Airway epithelial cell (primary cell): ENCODE measurements at places on chromosomes 1 and 21. TPM values are rescaled to one million over a fixed set of nuclear protein-coding genes. Genes with fewer than 3 reads are reported as not detected.

ATAD3C gene
- 0.14 TPM in 1 of 2 replicates, not detected in the other for total RNA-seq

TMEM81 gene
- total RNA-seq, result 0.78 and 1.9 TPM in 2 replicates

IRF6 gene
- total RNA-seq, result 144 and 195 TPM in 2 replicates

C1orf141 gene
- not detected in 2 replicates for total RNA-seq

RIPK4 gene
- 41.0 and 44.5 TPM in 2 replicates for total RNA-seq

CFHR1 gene
- not detected in 2 replicates for total RNA-seq

KRTAP13-4 gene
- not detected in 2 replicates for total RNA-seq

LRRC38 gene
- not detected in 2 replicates for total RNA-seq

RHEX gene
- not detected in 2 replicates for total RNA-seq

MRAP gene
- total RNA-seq, result not detected in 2 replicates

DSCAM gene
- total RNA-seq, result 0.14 and 0.23 TPM in 2 replicates

GNAT2 gene
- 0.14 and 0.21 TPM in 2 replicates for total RNA-seq

PCP4 gene
- not detected in 2 replicates for total RNA-seq

C1orf94 gene
- not detected in 2 replicates for total RNA-seq

LMOD1 gene
- total RNA-seq, result not detected in 2 replicates

PLA2G2F gene
- not detected in 2 replicates for total RNA-seq

AMY1A gene
- total RNA-seq, result not detected in 2 replicates

FCRL4 gene
- not detected in 2 replicates for total RNA-seq

CREB3L4 gene
- 9.4 and 12.8 TPM in 2 replicates for total RNA-seq

LCE1D gene
- not detected in 2 replicates for total RNA-seq

TXLNA gene
- 29.5 and 39.8 TPM in 2 replicates for total RNA-seq

NCF2 gene
- total RNA-seq, result 13.6 and 34.7 TPM in 2 replicates

GUCA2A gene
- total RNA-seq, result not detected in 2 replicates

C1QA gene
- not detected in 2 replicates for total RNA-seq

OR2T10 gene
- total RNA-seq, result not detected in 2 replicates

ORC1 gene
- total RNA-seq, result 14.0 and 15.3 TPM in 2 replicates

ARF1 gene
- total RNA-seq, result 302 and 424 TPM in 2 replicates

SIK1 gene
- 9.8 and 12.0 TPM in 2 replicates for total RNA-seq

LCE1B gene
- not detected in 2 replicates for total RNA-seq

C1orf226 gene
- 0.46 and 1.1 TPM in 2 replicates for total RNA-seq

LAD1 gene
- 244 and 293 TPM in 2 replicates for total RNA-seq

SMG5 gene
- 40.6 and 40.8 TPM in 2 replicates for total RNA-seq

RCSD1 gene
- total RNA-seq, result not detected in 2 replicates

NTNG1 gene
- total RNA-seq, result 1.3 TPM in 2 replicates
